ENCODE measurements at places on chromosomes 3 and 15. TPM values are rescaled to one million over a fixed set of nuclear protein-coding genes. Genes with fewer than 3 reads are reported as not detected.

Gene MOBP
- 1.6 TPM for polyA plus RNA-seq

- no peak for DNase-seq
Measured at GRCh38 chr3:78879295-78879860, 888.4 kb downstream of the ROBO1 start.

- DNase-seq: no peak
Measured at GRCh38 chr3:118544458-118544857, 490.2 kb downstream of the IGSF11 start.

DNA sequence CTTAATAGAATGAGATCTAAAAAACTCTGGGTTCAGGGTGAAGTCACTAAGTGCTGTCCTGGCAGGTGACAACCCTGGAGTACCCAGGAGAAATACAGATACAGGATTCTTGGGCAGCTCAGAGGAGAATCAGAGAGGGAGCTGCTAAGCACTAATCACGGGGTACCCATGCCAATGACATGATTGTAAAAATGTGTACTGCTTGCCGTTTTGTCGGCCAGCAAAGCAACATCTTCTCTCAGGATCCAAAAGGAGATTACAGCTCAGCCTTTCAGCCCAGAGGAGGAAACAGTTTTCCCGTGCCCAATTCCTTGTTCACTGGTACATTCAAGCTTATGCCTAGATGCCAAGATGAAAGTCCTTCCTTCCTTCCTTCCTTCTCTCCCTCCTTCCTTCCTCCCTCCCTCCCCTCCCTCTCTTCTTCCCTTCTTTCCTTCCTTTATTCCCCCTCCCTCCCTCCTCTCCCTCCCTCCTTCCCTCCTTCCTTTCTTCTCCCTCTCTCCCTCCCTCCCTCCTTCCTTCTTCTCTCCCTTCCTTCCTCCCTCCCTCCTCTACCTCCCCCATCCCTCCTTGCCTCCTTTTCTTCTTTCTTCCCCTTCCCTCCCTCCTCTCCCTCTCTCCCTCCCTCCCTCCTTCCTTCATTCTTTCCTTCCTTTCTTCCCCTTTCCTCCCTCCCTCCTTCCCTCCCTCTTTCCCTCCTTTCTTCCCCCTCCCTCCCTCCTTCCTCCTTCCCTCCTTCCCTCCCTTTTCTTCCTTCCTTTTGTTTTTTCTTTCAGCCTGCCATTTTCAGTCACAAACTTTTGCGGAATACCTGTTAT is 4.1 kb upstream of the MINAR1 start:
- DNase-seq: no peak

- peak; percentile 89 for DNase-seq
Measured at GRCh38 chr3:57555738-57556458, at the start of gene PDE12. Gene PDE12, plus strand, starts transcription at chr3:57556274. Its CDS starts 106 bp downstream, at chr3:57556380.

DNA sequence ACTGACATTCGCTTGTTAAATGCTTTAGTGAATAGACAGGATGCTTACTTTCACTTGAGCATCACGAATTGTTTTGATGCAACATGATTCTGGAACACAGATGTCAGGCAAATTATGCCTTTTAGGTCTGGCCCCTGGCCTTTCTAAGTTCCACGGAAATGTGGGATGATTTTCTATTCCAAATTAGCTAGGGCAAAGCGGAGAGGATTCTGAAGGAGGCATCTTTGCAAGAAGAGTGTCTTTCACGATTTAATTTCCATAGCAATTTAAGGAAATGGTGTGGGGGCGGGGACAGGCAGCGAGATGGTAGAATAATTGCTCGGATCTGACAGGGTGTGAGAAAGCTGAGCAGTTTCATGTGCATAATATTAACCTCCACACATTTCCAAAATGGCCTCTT is 238.5 kb upstream of the KCNMB2 start:
- DNase-seq: no peak

Measured in endothelial cell of umbilical vein (primary cell).